ENCODE measurements at places on chromosomes 11 and 22.

DNA sequence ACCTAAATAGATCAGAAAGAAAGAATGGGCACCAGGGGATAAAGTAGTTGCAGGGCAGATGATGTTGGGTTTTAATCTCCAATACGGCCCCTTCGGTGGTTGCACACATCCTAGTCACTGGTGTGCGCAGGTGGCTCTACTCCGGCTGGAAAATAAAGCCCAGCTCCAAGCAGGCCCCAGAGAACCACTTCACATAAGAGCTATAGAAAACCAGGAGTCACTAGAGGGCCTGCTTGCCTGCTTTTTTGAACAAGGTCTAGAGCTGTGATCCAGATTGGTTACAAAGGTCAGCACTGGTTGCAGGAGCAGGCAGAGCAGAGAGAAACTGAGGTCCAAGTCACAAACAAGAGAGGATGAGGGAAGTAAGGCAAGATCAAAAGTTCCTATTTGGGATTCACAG is 41.5 kb upstream of the MS4A8 start:
- DNase-seq: no peak

GRCh38 chr22:48021991-48022401 is 1259.5 kb downstream of the TBC1D22A start:
- no peak for DNase-seq

GRCh38 chr11:74084796-74085541 is 76.1 kb upstream of the UCP3 start:
- DNase-seq: no peak

DNA sequence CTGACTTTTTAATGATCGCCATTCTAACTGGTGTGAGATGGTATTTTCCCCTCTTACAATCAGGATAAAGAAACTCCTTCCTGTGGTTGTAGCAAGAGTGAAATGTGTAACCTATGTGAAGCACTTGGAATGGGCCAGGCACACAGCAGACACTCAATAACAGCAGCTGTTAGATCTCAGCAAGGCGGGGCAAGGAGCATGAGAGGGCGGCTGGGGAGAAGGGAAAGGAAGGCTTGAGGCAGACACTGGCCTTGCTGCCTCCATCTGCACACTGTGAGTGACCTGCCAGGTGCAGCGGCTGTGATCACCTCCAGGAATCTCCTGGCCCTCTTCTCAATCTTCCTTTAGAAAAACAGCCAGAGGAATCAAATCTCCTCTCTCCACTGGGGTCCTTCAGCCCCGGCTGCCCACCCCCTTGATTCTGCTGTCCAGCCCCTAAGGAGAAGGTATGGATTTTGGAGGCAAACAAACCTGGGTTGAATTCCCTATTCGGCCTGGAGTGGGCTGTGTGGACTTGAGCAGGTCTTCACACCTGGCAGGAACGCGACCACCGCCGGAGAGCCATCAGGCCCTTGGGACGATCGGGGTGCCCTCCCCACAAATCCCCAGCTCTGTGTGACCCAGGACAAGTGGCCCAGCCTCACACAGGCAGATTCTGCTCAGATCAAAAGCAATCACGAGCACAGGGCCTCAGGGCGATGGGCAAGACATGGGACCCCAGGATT is 49.0 kb downstream of the RPUSD4 start:
- no peak for DNase-seq

DNA sequence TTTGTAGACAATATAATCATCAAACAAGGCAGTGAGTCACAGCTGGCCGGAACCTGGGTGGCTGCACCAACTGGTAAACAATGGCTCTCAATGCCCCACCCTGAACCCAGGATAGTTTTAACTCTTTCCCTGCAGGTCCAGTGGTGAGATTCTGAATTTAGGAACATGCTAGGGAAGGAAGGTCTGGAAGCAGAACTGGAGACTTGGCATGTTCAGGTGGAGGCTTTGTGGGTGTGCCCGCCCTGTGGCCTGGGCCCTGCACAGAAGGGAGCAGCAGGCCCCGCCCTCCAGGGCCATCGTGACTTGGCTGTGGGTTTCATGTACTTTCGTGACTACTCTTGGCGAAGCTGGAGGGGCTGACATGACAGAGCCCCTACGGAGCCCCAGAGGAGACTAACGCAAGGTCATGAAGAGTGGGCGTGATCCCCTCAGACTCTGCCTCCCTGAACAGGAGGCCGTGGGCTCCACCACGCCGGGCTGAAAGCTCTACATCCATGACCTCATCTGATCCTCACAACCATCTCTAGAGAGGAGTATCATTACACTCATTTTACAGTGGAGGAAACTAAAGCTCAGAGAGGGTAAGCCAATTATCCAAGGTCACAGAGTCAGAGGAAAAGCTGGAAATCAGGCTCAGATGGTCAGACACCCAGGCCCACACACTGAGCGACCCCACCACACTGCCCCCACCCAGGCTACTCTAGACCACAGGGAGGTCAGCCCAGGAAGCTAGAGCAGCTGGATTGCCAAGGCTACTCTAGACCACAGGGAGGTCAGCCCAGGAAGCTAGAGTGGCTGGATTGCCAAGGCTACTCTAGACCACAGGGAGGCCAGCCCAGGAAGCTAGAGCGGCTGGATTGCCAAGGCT is 27.3 kb downstream of the MAFF start:
- peak; percentile 75 for DNase-seq

GRCh38 chr11:10541561-10541930 is 559 bp upstream of the RNF141 start:
- DNase-seq: no peak
